CD4-positive, alpha-beta T cell treated with Interleukin-6 for 4 hours (primary cell): ENCODE measurements at places on chromosomes 5 and 9.

DNA sequence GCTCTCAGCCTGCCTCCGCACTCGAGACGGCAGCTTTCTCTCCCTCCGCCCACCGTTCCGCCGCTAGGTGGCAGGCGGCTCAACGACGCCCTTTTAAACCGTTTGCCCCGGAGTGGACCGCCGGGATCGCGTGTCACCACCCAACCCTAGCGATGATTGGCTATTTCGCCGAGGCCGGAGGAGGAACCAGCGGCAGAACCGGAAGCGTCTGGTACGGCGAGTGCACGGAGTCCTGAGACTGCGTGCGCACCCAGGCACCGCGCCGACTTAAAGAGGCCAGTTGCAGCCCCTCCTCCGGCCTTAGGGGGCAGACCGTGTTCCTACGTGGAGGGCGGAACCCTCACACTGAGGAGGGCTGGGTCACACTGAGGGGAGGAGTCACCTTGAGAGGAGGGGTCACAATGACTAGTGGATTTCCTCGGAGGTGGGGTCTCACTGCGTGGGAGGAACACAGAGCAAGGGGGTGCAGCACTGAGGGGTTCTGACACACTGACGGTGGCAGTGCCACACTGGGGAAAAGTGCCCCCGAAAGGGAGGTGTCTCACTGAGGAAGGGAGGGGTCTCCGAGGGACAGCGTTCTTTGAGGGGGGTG, 980 bp upstream of the TESK1 start:
- peak; percentile 100 for DNase-seq

GRCh38 chr9:99411479-99412115, 189.5 kb downstream of the SEC61B start:
- DNase-seq, result no peak

GRCh38 chr5:133229931-133230664, 178.3 kb downstream of the HSPA4 start:
- no peak for DNase-seq

- no peak for DNase-seq
These were observed 90.1 kb downstream of the GOLPH3 start for GRCh38 chr5:32083981-32084430.

- no peak for DNase-seq
These were observed 254.4 kb downstream of the FAM114A2 start for GRCh38 chr5:153784277-153784676.

DNA sequence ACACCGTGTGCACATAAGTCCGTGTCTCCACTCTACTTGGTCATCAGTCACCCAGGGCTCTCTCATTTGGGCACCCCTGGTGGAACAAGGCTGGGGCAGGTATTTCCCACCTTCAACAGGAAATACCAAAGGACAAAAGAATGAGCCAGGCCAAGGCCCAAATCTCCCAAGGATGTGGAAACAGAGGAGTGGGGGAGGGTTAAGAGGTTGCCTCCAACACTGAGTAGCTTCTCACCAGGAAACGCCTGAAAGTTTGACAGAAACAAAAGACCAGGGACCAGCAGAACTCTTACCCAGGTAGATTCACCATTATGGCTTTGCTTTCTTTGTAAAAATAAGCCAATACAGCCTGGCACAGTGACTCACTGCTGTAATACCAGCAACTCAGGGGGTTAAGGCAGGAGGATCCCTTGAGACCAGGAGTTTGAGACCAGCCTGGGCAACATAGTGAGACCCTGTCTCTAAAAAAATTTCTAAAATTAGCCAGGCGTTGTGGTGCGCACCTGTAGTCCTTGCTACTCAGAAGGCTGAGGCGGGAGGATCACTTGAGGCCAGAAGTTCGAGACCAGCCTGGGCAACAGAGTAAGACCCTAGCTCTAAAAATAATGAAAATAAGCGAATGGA, 12.7 kb downstream of the SLC1A3 start:
- no peak for DNase-seq

GRCh38 chr5:154546719-154547118, 68.7 kb upstream of the HAND1 start:
- no peak for DNase-seq

GRCh38 chr9:108434502-108434901, 421.3 kb downstream of the ACTL7B start:
- DNase-seq, result no peak

GRCh38 chr5:74026310-74026709, 400.3 kb downstream of the ARHGEF28 start:
- no peak for DNase-seq

GRCh38 chr5:138230261-138230660, 17.1 kb upstream of the CDC23 start:
- DNase-seq, result no peak

DNA sequence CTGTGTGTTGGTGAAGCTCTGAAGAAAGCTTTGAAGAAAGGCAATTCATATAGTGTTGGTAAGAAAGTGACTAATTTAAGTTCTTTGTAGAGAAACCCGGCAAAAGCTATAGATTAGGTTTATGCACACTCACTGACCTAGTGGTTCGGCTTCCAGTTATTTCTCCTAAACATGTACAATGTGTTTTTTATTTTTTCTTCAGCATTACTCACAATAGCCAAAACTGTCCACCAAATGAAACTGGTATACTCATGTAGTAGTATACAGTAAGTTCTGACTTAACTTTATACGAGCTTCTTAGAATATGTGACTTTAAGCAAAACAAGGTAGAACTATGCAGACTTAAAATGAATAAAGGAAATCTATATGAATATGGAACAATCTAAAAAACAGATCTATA, 44.8 kb downstream of the PJA2 start:
- DNase-seq, result no peak

- DNase-seq, result no peak
These were observed 15.3 kb upstream of the FAM120A start for GRCh38 chr9:93436218-93436617.

GRCh38 chr5:93201061-93201460, 380.0 kb downstream of the NR2F1-AS1 start:
- DNase-seq, result no peak

DNA sequence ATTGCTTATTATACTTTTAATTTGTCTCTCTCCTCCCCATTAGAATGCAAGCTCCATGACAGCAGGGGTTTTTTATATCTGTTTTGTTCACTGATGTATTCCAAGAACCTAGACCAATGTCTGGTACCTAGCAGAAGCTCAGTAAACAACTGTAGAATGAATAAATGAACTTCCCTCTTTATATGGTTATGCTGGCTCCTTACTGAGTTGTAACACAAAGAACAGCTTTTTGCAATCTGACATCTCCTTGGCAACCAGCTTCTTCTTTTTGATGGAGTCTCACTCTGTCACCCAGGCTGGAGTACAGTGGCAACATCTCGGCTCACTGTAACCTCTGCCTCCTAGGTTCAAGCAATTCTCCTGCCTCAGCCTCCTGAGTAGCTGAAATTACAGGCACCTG, 13.6 kb downstream of the TRMO start:
- no peak for DNase-seq

- no peak for DNase-seq
These were observed 133.1 kb upstream of the SPDL1 start for GRCh38 chr5:169450464-169450863.

GRCh38 chr9:121067640-121068039, 7.1 kb upstream of the CNTRL start:
- no peak for DNase-seq
